ENCODE measurements at places on chromosomes 6 and 20.

DNA sequence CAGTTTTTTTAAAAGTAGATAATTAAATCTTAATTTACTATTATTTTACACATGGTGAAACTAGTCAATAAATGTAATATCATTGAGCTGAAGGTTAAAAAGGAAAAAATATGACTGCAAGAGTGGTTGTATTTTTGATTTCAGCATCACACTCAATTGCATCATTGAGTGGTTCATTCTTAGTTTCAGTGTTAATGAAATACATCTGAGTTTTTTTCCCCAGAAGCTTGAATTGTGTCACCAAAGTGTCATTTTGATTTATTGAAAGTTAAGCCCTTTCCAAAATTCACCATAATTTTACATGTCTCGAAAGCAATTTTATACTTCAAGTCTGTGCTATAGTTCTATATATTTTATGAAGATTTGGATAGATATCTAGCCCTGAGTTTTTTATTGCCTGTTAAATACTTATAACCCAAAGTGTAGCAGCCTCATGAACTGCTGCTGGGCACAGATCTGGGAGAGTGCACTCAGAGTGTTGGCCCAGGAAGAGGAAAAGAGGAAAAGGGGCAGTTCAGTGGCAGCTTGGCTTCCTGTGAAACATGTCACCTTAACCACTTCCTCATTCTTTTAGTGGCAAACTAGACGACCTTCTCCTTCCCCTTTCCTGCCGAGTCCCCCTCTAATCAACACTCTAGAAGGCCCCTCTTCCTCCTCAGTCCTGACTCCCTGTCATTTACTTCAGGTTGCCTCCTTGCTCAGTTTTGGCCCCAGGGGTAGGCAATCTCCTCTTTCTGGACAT is 140.7 kb downstream of the ESR1 start:
- peak; percentile 48 for DNase-seq

DNA sequence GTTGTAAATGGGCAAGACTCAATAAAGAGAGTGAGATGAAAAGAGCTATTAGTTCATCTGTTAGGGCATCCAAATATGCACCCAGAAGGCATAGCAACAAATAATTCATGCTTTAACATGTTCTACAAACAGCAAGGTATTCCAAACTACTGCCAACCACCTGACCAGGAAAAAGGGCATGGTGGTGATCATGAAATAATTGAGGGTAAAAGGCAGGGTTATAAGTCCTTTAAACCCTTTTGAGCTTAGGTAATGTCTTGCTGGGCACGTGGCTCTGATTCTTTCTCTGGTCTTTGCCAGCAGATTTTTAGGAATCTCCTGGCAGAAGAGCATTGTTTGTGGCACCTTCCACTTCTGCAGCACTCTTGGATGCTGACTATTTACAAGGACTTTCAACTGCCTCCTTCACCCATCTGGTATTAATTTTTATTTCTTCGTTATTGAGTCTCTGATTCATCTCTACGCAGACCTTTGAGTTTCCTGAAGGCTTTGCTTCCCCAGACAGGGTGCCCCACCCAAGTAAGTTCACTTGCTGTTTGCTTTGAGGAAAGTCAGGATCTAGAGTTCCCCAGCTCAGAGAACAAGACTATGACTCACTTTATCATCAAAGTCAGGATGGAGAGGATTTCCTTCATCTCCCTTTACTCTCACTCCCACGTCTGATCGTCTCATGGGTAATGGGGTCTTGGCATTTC is 83.4 kb upstream of the NEDD9 start:
- peak; percentile 96 for DNase-seq

- DNase-seq, result no peak
Measured at GRCh38 chr20:34968042-34968775, 12.5 kb downstream of the MYH7B start.

- DNase-seq, result no peak
Measured at GRCh38 chr20:38001981-38002380, 31.3 kb downstream of the TTI1 start.

DNA sequence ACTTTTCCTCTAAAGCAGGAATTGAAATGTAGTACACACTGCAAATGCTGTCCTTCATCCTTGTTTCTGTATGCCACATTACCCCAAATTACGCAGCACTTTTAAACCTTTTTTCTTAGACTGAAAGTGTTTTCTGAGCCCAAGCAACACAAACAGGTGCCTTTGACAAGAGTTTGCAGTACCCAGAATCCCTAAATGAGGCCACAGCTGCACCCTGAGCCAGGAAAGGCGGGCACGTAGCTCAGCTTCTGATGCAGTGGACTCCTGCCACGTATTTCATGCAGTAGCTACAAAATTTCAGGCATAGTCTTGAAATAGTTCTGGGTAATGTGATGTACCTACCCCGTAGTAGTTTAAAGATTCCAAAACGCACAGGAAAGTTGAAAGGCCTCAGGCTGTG is 31.0 kb upstream of the CLDN20 start:
- DNase-seq, result no peak

GRCh38 chr20:24640686-24641085 is 171.3 kb downstream of the SYNDIG1 start:
- no peak for DNase-seq

DNA sequence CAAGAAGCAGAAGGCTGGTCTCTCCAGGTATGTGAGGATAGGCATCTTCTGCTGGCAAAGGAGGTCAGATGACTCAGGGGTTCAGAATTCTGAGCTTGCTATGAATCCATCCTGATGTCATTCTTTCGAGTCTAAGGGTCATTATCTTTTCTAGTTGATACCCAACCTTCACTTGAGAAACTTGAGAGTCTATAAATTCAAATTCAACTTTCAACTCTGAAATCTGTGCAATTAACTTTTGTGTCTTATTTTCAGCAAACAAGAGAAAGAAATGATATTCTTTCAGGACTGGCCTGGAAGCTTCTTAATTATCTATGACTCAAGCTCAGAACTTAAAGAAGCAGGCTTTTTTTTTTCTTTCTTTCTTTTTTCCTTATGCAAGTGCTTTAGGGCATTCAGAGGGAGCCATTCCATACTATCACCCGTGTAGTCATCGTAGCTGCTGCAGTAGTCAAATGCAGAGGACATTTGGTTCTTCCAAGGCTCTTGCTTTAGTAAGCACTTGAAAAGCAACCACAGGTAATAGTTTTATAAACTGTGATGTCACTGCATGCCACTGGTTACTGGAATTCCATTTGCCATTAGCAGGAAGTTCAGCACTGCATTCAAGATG is 93.0 kb downstream of the ADTRP start:
- DNase-seq, result peak; percentile 68

DNA sequence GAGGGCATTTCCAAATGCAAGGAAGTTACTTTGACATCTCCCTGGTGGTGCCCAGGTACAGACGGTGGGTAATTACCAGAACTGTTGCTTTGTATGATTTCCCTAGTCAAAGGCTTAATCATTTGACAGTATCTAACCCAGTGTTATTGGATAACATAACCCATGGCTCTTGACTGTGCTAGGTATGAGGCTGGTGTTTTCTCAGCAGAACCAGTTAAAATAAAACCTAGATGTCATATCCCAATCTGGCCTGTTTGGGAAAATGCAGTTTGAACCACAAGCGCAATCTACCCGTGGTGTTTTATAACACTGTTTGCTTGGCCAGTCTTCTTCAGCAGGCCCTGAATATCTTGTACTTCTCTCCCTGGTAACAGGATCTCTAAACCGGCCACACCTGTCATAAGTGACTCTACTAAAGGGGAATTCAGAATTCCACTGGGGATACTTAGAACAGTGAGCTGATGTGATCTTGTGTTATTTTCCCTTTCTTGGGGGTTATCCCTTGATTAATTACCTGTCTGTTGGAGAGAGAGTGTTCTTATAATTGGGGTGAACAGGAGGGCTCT is 32.8 kb downstream of the PPP1R14C start:
- DNase-seq, result no peak

DNA sequence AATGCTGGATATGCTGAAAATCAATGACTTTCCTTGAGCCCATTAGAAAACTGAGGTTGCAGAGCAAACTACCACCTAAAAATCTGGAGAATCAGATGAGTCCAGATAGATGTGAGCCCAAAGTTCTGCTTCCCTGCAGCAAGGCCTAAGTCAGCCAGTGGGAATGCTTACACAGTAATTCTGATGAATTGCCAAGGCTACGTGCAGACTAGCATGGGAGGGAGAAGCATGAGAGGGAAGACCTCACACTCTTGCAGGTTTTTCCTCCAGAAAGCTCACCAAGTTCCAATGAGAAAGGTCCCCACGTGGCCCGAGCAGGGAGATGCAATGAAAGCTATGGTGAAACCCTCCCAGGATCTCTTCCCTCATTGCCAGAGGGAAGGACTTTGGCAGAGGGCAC is 104.8 kb upstream of the SIRPA start:
- peak; percentile 17 for DNase-seq

GRCh38 chr6:3517350-3517749 is 60.5 kb upstream of the SLC22A23 start:
- peak; percentile 96 for DNase-seq

DNA sequence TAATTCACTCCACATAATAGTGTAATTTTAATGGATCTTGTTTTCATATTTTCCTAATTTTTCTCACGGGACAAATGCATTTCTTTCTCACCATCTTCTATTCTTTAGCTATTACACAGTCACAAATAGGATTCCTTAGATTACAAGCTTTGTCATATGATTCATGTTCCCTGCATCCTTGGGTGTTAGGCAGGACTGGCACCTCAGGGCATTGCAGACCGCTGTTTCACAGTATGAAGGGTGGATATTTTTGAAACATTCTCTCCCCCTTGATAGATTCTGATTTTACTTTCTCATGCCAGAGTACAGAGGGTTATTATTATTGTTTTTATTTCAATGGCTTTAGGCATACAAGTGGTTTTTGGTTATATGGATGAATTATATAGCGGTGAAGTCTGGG is 602.5 kb downstream of the PHF3 start:
- DNase-seq, result no peak

GRCh38 chr20:58447511-58448391 is 58.7 kb downstream of the VAPB start:
- DNase-seq, result peak; percentile 48
